Cortex of kidney (tissue), 1 donor: ENCODE measurements at places on chromosomes 3 and 15.

- no peak for DNase-seq
These were observed 11.1 kb downstream of the CEMIP start for GRCh38 chr15:80790236-80790635.

- no peak for DNase-seq
These were observed 18.3 kb upstream of the ATP8B4 start for GRCh38 chr15:50137330-50137761.

GRCh38 chr3:81565041-81565440 is 196.4 kb downstream of the GBE1 start:
- DNase-seq = no peak

- DNase-seq = no peak
These were observed 97.1 kb upstream of the TRIM42 start for GRCh38 chr3:140580746-140581145.

DNA sequence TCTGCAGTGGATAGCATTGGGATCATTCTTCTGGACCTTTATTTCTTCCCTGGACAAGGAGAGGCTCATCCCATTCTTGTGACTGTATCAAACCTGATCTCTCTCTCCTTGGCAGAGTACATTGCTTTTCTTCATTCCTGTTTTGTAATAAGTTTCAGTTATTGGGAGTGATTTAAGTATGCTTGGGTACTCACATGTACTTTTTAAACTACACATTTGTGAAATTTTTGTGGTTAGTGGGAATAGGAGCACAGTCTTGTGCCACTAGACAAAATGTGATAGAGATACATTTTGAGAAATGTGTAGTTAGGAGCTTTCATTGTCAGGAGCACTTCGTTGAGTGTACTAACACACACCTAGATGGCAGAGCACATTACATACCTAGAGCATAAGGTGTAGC is 262.6 kb downstream of the C3orf38 start:
- no peak for DNase-seq

GRCh38 chr15:80202641-80203360 is 49.2 kb downstream of the CTXND1 start:
- no peak for DNase-seq

DNA sequence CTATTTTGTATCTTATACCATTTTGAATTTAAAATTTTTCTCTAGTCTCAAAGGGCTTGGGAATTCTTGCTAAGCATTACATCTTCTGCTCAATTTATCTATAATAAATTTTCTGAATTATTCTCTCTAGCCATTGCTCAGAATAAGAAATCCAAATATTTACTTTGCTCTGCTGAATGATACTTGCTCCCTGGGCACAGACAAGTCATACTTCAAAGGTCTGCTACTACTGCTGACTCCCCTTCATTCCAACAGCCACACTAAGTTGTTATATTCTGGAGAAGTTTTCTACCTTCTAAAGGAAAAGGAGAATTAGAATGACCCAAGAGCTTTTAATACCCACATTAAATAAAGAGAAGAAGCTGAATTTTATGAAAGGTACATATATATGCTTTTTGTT is 460.3 kb upstream of the ZNF717 start:
- DNase-seq = no peak

DNA sequence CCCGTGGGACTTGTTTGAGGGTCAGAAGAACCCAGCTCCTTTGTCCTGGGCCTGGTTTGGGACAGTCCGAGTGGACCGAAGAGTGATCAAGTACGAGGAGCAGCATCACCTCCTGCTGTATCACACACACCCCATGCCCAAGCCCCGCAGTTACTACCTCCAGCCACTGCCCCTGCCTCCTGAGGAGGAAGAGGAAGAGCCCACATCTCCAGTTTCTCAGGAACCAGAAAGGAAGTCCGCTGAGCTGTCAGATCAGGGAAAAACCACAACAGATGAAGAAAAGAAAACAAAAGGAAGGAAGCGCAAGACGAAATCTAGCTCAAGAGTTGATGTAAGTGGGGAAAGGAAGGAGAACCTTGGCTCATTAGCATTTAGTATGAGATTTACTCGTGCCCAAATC is 3.3 kb upstream of the P2RY12 start:
- DNase-seq = no peak

DNA sequence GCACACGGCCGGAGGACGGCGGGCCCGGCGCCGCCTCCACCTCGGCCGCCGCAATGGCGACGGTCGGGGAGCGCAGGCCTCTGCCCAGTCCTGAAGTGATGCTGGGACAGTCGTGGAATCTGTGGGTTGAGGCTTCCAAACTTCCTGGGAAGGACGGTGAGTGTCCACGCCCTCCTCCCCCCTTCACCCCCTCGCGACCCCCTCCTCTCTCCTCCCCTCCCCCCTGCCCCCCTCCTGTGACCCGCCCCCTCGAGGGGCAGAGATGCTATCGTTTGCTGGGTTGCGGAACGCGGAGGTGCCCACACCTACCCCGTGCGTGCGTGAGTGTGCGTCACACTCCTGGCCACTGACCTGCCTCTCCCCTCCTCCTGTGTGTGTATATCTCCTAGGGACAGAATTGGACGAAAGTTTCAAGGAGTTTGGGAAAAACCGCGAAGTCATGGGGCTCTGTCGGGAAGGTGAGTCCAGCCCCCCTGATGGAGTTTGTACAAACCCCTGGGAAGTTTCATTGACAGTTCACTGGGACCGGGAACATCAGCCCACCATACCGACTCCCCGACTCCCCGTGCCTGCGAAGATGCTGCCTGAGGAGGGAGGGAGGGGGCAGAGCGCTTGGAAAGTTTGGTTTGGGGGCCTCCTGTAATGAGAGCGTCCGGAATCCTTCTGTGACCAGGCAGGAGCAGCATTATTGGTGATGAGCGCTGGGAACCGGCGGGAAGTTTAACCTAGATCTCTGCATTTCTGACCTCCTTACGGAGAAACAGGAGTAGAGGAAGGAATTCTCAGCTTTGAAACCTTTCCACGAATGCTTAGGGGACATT is 795 bp upstream of the SCAANT1 start:
- DNase-seq = no peak

DNA sequence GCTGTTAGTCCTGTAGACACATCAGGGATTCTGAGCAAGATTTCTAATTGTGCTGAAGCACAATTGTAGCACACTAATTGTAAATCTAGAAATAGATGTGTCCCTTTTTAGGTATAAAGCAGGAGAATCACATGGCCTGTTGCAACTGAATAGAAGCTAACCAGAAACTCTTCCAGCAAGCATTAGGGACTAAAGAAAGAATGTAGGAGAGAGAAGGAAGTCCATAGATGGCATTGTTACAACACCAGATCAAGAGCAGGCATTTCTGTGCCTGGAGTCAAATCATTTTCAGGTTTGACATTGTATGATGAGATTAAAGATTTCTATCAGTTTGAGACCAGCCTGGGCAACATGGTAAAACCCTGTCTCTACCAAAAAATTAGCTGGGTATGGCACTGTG is 27.4 kb downstream of the CALML4 start:
- no peak for DNase-seq

DNA sequence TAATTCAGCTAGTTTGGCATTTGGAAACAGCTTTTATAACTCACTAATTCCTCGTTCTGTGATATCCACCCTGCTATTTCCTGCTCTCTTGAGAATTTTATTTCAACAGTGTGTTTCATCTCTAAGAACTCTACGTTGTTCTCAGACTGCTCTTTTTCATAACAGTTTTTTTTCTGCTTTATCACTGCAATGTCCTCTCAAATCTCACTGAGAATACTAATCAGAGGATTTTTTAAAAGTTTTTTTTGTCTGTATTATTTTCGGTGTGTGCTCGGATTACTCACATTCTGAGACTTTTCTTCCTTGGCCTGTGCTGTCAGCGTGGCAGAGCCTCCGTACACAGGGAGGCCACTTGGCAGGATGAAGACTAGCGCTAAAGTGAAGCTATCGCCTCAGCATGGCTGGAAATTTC is 59.4 kb upstream of the NEO1 start:
- DNase-seq = no peak

DNA sequence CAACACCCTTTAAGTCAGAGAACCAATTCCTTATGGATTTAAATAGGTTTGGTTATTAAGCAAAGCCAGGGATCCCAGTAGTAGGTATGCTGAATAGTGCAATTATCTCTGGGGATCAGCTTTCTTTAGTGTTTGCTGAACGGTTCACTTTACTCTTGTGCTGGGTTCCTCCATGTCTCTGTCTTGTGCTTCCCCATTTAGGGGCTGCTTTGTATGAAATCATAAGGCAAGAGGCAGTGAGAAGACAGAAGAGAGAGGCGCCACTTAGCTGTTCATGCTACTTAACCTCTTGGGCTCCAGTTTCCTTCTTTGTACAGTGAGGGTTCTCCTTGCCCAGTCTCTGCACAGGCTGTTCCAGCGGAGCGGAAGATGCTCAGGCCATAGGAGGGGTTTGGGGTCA is 3.5 kb downstream of the ST6GAL1 start:
- DNase-seq = no peak

- DNase-seq = no peak
These were observed 247.8 kb downstream of the FAM43A start for GRCh38 chr3:194933465-194933864.

GRCh38 chr3:135905058-135905724 is 60.3 kb upstream of the PPP2R3A start:
- no peak for DNase-seq

- no peak for DNase-seq
These were observed 83.6 kb upstream of the FXR1 start for GRCh38 chr3:180828723-180829408.

DNA sequence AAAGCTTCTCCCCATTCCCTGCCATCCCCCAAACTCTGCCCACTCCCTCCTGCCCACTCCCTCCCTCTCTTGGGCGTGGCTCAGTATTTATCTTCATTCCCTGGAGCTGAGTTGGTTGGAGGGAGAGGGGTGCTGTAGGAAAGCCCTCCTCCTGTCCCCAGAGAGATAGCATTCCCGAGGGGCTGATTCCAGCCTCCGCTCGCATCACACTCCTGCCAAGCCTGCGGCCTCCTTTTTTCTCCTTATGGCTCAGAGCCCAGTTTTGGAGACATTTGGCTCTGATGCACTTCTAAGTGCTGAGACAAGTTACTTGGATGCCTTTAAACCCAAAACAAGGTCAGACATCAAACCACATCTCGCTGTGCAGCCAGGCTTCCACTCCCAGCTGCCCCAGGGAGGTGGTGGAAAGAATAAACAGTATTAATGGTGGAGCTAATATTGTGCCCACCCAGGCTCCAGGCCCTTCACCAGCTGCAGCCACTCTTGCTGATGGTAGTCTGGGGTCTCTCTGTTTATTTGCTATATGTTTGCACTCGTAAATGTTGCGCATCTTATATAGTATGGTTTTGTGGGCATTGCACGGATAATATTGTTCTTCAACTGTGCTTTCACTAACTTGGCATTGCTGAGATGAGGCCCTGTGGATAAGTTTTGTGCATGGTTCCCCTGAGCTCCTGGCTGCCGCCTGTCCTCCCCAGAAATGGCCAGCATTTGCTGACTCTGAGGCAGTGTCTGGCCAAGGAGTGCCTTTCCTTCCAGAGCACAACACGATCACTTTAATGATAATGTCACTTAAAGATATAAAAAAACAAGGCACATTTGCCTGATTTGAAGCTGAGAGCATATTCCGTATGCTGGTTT is 157.2 kb downstream of the LRRC28 start:
- DNase-seq = no peak

DNA sequence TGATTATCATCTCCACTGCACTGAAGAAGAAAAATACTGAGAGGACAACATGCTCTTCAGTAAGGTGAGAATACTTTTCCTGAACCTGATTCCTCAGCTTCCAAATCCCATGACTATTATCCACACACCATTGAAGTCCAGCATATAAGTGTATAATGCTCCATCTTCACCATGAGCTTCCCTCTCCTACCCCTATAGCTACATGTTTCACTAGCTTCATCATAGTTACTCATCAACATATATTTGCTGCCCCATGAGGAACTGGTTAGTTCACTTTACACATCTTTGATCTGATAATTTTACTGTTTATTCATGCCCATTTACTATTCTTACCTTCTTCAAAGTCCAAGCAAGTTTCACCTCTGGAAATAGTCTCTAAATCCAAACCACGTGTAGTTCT is 908.5 kb upstream of the SEMA6D start:
- DNase-seq = no peak

GRCh38 chr3:123449997-123450604 is 1.2 kb upstream of the ADCY5 start:
- no peak for DNase-seq

- no peak for DNase-seq
These were observed 95.6 kb downstream of the RAB11A start for GRCh38 chr15:65964792-65965433.

- DNase-seq = no peak
These were observed 51.9 kb upstream of the MUC13 start for GRCh38 chr3:124986192-124987143.

DNA sequence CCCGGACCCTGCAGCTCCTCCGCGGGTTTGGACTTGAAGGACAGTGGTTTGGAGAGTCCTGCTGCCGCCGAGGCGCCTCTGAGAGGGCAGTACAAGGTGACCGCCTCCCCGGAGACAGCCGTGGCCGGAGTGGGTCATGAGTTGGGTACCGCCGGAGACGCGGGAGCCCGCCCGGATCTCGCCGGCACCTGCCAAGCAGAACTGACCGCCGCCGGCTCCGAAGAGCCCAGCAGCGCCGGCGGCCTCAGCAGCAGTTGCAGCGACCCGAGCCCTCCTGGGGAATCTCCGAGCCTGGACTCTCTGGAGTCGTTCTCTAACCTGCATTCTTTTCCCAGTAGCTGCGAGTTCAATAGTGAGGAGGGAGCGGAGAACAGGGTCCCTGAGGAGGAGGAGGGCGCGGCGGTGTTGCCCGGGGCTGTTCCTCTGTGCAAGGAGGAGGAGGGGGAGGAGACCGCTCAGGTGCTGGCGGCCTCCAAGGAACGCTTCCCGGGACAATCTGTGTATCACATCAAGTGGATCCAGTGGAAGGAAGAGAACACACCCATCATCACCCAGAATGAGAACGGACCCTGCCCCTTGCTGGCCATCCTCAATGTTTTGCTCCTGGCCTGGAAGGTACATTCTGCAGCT is 634 bp downstream of the MINDY2 start:
- DNase-seq = peak; percentile 52

DNA sequence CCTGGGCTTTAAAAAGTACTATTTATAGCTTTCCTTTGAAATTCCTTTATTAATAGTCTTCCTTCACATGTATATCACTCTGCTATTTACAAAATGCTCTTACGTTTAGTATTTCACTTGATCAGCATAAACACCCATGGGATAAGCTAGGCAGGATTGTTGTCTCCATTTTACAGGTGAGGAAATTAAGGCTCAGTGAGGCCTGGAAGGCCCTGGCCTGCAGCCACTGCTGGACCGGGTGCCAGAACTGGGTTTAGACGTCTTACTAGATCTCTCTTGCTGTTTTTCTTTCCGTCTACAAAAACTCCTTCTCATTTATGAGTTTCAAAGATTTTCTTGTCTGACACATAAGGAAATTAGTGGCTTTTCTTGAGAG is 236.4 kb downstream of the LPP start:
- DNase-seq = no peak
